Fibroblast of pulmonary artery (primary cell): ENCODE measurements at places on chromosomes 11 and 22.

DNA sequence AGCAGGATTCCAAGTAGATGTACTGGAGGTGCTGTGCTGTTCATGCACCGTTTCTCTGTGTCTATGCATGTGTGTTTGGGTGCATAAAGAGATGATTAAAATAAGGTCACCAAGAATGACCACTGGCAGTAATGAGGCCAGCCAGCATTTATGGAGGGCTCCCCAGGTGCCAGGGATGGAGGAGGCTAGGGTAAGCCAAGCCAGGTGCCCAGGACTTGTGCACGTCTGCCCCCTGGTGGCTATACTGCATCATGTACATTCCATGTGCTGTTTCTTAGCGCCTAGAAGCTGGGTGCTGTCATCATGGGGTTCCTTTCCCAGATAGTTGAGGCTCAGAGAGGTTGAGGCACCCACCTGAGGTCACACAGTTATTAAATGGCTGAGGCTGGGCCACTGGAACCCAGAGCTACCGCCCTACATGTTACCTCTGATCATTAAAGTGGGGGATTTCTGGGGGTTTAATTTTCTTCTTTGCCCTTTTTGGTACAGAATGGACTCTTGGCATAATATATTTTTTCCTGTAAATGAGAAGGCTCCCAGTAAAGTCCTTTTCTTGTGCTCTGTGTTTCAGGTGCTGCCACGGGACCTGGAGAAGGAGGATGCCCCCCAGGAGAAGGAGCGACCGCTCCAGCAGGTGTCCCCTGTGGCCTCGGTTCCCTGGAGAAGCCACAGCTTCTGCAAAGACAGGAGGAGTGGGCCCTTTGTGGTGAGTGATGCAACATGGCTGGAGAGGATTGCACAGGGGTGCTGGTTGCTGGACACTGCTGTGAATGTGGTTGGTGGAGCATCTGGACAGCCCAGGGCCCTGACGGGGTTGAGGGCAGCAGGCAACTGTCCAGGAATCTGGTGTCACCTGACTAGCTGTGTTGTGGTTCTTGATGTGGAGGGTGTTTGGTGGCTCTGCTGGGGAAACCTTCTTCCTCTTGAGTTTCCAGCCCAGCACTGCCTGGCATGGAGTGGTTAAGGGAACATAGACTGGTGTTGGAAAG lies 96.4 kb downstream of the KIAA1671 start:
- peak; percentile 73 for DNase-seq

DNA sequence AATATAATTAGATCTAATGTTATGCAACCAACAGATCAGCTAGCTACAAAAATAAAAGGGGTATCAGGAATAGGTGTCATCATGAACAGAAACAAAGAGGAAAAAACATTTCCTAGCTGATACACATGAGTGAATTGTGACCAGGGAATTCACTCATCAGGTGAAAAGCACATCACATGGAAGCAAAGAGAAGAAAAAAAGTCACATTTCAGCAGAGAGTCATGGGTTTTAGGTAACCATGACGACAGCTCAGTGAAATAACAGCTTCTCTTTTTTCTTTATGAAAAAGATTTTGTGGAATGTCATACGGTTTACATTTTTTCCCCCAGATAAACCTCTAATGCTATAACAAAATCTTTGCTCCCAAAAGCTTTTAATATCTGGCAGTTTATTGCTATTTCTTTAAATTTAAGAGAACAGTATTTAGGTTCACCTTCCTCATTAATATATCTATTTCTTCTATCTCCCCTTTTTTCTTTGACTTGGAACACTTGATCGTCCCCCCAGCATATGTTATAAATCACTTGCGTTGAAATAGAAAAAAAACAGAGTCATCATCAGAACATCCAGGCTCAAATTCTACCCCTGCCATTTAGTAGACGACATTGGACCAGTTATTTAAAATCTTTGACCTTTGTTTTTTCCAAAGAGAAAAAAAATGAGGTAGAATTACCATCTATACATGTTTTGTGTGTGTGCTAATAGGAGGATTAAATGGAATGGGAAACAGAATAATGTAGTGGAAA lies 5.3 kb downstream of the TYR start:
- no peak for DNase-seq

DNA sequence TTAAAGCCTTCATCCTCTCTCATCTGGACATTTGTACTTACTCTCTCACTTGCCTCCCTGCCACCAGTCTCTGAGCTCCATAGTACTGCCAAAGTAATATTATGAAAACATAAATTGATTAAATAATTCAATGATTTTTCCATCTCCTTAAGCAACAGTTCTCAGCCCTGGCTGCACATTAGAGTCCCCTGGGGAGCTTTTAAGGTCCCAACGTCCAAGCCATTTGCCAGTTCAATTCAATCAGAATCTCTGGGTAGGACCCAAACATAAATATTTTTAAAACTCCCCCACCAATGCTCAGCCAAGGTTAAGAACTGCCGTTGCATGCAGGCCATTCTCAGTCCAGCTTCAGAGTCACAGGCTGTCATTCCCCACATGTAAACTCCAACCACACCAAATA lies 114.4 kb upstream of the BMAL1 start:
- no peak for DNase-seq

- DNase-seq: no peak
These were observed 37.5 kb upstream of the HEPHL1 start for GRCh38 chr11:93983542-93984195.

DNA sequence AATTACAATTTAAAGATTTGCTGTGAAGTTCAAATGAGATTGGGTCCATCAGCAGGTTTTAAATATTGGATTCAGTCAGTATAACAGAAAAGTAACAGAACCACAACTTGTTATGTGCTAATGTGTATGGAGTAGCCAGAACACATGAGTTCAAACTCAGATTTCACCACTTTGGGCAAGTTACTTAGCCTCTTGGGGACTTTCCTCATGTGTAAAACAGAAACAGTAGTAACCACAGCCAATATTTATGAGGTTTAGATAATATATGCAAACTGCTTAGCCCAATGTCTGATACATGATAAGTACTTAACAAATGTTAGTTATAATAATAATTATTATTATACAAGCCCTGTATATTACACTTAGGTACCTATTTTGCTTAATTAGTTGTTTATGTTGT lies 21.8 kb upstream of the SLC5A12 start:
- DNase-seq: no peak

DNA sequence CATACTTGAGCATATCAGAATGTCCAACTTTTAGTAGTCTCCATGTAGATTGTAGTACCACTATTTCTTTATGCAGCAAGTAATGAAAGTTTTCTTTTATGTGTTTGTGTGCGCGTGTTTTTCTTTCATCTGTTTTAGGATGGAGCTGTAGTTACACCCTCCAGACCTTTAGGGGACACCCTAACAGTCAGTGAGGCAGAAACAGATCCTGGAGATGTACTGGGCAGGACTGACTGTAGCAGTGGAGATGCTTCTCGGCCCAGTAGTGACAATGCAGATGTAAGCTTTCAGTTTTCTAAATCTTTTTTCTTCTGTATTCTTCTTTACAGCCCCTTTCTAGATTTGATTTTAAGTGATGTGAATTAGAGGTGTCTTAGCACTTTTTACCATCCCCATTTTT lies 79.9 kb upstream of the GRIK4 start:
- peak; percentile 58 for DNase-seq

- DNase-seq: no peak
These were observed 42.9 kb upstream of the NFAM1 start for GRCh38 chr22:42475122-42475521.

- no peak for DNase-seq
These were observed 33.0 kb downstream of the AHNAK start for GRCh38 chr11:62513626-62514025.

DNA sequence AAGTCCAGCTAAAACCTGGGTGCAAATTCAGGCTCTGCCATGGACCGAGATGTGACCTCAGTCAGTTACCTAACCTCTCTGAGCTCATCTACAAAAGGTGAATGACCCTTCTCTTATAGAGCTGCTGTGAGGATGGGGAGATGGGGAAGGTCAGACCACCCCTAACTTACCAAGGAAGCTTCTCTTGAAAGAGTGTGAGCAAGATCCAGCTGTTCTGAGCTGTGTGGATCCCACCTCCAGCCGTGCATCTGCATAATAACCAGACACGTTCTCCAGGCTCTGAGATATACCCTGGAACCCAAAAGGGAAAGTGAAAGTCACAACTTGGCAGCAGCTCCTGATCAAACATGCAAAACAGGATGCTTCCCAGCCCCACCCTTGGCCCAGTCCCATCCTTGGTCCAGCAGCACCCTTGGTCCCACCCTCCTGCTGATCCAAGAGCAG lies at the start of gene APOL3:
APOL3 (minus strand) TSS at position 257 of the 444 bp plus-strand sequence. CDS start 11,700 bp downstream, outside the sequence.
- DNase-seq: peak; percentile 73

GRCh38 chr11:133900176-133901105 lies 55.1 kb upstream of the SPATA19 start:
- no peak for DNase-seq

GRCh38 chr22:29306835-29307595 lies 565 bp downstream of the GAS2L1 start:
- peak; percentile 73 for DNase-seq

GRCh38 chr11:131754671-131755070 lies 384.3 kb downstream of the NTM start:
- peak; percentile 47 for DNase-seq

DNA sequence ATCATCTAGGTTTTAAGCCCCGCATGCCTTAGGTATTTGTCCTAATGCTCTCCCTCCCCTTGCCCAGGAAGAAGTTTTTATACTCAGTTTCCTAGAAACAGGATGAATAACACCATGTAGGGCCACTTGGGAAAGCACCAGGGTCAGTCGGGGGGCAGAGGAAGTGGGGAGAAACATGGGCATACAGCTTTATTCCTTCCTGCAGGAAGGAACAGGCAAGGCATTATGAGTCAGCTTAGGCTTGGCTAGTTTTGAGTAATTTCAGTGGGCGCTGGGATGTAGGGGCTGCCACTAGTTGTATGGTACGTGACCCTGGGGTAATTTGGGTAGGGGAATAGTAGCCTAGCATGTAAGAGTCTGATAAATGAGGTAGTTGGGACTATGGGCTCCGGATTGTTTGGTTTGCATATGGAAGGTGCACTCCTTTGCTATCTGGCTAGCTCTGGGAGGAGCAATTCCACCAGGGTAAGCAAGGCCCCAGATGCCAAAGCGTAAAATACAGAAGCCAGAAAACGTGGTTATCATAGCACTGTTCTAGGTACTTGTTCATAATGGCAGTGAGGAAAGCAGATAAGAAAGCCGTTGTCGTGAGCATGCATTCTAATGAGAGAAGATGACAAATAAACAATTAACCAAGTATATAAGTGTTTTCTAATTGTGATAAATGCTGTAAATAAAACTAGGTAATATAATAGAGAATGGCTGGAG lies 24.8 kb downstream of the ACER3 start:
- DNase-seq: peak; percentile 77

DNA sequence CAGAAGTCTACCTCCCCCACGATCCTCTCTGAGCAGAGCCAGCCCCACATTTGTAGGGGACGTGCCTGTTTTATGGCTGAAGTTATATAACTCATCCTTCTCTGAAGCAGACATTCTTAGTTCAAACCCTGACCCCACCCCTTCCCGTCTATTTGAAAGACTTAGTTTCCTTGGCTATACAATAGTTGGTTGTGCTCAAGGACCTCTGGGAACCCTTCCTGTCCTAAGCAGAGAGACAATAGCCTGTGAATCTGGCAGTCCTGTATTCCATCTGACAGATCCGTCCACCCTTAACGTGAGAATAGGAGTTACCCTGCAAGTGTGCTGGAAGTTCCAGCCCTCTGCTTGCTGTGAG lies 75.2 kb downstream of the MN1 start:
- no peak for DNase-seq

GRCh38 chr22:27302501-27302900 lies 499.1 kb downstream of the MN1 start:
- DNase-seq: no peak

DNA sequence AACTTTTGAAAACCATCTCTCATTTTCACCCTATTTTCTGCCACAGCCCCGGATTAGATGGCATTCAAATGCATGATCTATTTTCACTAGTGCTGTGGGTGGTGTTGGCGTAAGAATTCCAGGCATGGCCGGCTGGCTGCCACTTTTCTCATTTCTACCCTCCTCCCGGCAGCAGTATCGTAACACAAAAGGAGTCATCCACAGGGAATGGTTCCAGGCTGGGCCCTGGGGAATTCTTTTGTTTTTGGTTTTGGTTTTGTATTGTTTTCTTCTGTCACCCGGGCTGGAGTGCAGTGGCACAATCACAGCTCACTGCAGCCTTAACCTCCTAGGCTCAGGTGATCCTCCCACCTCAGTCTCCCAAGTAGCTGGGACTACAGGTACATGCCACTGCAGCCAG lies 13.8 kb downstream of the JAML start:
- DNase-seq: peak; percentile 47

DNA sequence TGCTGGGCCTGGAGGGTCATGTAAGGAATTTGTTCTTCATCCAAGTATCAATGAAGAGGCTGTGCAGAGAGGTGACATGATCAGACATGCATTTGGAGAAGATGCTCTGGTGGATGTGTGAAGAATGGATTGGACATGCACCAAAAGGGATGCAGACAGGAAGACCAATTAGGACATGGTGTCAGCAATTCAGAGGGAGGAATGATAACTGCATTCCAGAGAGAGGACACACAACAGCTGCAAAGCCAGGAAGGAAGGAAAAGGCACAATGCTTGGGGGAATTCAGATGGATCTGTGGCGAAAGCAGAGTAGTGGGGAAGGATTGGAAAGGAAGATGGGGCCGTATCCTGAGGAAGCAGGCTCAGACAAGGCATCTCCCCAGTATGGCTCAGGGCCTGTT lies 5.2 kb upstream of the ARRB1 start:
- DNase-seq: no peak

DNA sequence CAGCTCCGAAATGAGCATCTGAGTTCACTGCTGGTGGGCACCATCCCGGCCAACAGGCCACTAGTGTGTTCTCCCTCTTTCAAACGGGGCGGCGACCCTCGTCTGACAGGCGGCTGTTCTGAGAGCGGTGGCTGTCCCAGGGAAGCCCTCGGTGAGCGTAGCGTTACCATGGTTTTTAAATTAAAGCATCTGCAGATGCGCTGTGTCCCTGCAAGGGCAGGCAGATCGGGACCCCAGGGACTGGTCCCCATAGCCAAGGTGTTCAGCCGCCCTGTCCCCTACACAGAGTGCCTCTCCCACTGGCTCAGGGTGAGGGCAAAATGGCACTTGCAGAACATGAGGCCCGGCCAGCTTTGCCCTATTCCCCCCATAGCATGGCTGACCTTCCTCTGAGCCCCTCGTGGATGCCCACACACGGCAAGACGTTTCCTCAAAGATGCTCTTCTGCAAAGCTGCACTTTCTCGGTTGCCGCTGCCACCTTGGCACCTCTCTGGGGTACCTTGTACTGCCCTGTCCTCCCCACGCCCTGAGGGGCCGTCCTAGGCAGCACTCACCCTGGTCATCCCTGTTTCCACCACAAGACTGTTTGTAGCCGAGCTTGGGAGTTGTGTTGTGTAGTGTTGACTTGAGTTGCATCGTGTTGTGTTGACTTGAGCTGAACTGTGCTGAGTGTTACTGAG lies 51.9 kb upstream of the KCNQ1OT1 start:
- no peak for DNase-seq

DNA sequence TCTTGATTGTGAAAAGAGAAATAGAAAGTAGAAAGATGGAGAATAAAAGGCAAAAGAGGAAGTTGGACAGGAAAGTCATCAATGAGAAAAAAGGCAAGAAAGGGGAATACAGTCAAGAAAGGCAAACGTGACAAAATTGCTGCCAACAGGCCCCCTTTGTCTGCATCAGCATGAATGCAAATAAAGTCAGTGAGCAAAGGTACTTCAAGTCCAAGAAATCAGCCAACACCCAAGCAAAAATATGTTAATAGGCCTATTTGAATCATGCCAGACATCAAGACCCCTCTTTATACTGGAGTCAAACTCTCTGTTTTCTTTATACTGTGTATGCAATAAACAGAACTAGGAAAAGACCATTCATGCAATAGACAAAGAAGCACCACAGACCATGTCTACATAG lies 34.3 kb downstream of the GUCY1A2 start:
- DNase-seq: no peak
